Body of pancreas (tissue), 4 donors: ENCODE measurements at places on chromosomes 2 and 18.

- DNase-seq, result no peak
Observed at GRCh38 chr2:133718688-133719201, 150.5 kb upstream of the NCKAP5 start.

DNA sequence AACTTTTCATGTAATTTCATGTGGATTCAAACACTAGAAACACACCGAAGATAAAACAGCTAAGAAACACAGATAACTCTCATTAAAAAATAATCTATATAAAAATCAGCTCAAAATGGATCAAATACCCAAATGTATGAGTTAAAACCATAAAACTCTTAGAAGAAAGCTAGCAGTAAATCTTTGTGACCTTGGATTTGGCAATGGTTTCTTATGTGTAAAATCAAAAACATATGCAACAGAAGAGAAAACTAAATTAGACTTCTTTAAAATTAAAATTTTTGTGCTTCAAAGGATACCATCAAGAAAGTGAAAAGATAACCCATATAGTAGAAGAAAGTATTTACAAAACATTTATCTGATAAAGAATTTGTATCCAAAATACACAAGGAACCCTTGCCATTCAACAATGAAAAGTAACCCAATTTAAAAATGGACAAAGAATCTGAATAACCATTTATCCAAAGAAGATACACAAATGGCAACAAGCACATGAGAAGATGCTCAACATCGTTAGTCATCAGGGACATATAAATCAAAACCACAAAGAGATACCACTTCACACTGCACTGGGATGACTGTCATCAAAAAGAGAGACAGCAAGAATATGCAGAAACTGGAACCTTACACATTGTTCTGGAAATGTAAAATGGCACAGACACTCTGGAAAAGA is 27.5 kb downstream of the GAREM1 start:
- DNase-seq, result no peak

DNA sequence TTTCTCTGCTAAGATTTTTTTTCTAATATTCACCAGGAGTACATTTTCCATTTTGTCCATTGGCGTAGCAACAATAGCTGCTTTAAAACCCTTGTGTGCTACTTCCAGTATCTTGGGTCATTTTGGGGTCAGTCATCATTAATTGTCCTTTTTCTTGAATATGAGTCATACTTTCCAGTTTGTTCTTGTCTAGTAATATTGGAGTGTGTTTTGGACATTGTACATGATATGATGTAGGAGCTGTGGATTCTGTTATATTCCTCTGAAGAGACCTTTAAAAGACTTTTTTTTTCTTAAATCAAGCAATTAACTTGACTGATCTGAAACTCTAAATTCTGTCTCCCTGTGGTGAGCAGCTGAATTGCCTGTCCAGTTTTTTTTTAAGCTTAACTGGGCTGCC is 40.8 kb downstream of the AGPS start:
- DNase-seq, result no peak

DNA sequence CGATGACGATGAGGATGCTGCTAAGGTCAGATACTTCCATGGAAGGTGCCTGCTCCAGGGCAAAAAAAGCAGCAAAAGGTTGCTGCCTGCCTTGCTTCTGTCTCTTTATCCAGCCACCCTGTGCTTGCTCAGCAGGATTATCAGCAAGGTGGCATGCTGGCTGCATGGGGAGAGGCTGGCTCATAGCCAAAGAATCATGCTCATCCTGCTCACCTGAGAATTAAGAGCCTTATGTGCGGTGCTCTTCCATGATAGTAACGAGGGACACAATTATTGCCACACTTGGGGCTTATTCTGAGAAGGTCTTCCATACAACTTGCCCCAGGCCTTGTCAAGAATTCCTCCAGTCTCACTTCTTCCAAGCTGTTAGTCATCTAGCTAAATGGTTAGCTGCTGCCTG is 60.4 kb upstream of the SEC11C start:
- no peak for DNase-seq

DNA sequence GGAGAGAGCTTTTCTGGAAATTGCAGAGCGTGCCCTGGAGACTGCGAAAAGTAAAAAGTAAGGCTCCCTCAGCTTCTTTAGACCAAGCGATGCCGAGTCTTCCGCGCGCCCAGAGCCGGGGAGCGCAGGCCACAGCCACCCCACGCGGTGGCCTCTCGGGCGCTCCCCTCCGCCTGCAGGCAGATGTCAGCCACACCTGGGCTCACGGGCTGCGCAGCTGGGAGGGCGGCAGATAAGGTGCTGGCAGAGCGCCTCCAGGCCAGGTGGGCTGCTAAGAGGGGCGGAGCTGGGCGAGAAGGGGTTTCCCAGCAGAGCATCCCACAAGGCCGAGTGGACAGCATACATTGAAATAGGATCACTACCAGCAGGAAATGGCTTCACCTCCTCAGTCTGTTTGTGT is 81.7 kb downstream of the ARHGEF4 start:
- no peak for DNase-seq

GRCh38 chr18:79343567-79344207 is 52.0 kb upstream of the NFATC1 start:
- DNase-seq, result no peak

GRCh38 chr18:33594799-33595198 is 16.8 kb downstream of the ASXL3 start:
- DNase-seq, result no peak

- no peak for DNase-seq
Observed at GRCh38 chr2:96341641-96342040, 6.1 kb downstream of the NCAPH start.

DNA sequence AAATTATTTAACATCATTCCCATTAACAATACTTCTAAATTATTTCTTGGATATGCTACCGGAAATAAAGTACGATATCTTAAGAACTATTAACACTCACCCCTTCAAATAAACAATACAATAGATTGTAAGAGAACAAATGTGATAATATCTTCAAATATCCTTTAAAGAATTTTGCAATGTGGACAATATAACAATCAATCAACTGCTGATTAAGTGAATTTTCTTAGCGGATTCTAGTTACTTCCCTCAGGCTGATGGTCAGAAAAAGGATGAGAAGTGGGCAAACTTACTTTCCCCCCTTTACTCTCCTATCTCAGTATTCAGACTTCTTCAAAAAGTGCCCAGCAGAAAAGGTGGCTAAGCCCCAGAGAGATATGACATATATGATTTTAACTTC is 10.8 kb downstream of the NFE2L2 start:
- DNase-seq, result no peak

- no peak for DNase-seq
Observed at GRCh38 chr2:257429-257828, 6.4 kb downstream of the SH3YL1 start.

GRCh38 chr2:176398243-176399073 is 129.2 kb downstream of the MTX2 start:
- DNase-seq, result no peak

DNA sequence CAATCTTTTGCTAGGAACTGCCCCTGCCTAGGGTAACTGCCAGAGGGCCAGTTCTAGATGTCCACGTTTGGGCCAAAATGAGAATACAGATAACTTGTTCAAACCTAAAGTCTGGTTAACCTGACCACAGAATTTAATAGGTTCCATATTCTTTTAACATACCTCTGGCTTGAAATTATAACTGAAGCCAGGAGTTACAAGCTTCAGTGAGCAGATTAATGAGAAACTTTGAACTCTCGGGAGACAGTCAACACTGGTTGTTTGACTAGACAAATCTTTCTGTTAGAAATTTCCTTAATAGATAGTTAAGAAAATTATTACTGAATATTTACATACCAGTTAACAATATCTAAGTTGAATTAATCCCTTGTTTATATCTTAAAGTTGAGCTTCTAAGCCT is 110.0 kb upstream of the KLF7 start:
- no peak for DNase-seq

GRCh38 chr2:68519236-68519635 is 51.9 kb downstream of the APLF start:
- DNase-seq, result no peak

DNA sequence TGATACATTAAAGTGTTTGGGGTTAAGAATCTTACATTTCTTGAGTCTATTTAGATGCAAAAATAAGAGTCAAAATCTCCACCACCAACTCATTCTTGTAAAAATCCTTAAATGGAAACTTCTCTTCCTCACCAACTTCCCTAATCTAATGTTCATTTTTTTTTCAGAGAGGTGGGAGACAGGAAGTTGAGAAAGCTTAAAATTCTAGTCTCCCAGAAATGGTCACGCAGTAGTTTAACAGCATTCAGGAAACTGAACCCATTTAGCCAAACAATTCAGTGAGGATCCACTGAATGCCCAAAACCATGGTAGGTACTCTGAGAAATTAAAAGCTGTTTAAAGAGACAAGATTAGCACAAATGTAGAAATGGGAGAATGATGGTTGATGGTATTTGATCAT is 69.0 kb downstream of the TXNL1 start:
- no peak for DNase-seq

DNA sequence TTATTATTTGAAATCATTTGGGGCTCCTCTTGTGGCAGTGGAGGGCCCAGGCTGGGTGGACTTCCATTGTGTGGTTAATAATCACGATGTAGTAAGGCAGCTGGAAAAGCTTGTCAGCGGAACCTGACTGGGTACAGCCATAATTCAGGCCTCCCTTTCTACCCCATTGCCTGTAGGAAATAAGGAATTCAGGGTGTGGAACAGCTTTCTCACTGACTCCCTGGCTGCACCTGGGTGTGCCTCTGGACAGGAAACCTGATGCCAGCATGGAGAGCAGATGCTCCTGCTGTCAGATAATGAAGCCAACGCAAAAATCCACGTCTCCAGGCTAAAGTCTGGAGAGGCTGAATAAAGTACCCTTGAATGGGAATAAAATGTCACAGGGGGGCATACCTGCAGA is 44.2 kb downstream of the LYPD6B start:
- DNase-seq, result no peak

- DNase-seq, result no peak
Observed at GRCh38 chr2:68813596-68813995, 57.6 kb downstream of the BMP10 start.

- DNase-seq, result peak; percentile 40
Observed at GRCh38 chr2:223944166-223944702, 901 bp downstream of the WDFY1 start.

DNA sequence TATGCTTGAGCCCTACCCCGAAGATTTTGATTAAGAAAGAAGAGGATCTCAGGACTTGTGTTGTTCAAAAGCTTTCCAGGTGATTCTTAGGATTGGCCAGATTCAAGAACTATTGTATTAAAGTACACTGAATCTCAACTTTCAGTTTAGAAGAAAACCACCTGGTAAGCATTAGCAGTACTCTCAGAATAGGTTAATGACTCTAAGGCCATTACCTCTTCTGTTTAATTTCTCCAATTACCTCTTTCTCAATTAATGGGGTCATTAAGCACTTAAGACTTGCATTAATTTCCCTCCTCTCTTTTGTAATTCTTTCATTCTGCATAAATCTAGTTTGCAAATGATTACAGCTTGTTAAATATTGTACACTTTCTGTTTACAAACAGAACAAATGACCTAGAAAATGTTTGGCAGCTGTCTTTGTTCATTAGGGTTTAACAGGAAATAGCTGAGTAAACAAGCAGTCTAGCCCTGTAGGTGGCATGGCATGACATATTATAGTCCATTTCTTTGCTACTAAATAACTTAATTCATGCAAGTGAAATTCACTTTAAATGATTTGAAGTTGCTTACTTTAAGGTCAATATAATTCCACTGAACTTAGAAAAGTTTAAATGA is 20.4 kb upstream of the TDRD15 start:
- DNase-seq, result no peak

DNA sequence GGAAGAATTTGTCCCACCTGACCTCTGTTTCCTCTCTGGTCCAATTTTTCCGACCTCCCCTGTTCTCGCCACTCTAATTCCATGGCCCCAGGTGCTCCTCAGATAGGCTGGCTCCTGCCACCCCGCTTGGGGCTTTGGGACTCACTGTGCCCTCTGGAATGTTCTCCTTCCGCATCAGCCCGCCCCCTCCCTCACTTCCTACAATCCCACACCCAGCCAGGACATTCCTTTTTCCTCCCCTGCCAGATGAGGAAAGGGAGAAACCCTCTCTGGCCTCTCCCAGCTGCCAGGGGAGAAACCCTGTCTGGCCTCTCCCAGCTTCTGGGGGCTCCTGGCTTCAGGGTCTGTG is 3.1 kb upstream of the OR6B2 start:
- DNase-seq, result no peak

- DNase-seq, result no peak
Observed at GRCh38 chr2:230772156-230772555, 59.5 kb downstream of the CAB39 start.

DNA sequence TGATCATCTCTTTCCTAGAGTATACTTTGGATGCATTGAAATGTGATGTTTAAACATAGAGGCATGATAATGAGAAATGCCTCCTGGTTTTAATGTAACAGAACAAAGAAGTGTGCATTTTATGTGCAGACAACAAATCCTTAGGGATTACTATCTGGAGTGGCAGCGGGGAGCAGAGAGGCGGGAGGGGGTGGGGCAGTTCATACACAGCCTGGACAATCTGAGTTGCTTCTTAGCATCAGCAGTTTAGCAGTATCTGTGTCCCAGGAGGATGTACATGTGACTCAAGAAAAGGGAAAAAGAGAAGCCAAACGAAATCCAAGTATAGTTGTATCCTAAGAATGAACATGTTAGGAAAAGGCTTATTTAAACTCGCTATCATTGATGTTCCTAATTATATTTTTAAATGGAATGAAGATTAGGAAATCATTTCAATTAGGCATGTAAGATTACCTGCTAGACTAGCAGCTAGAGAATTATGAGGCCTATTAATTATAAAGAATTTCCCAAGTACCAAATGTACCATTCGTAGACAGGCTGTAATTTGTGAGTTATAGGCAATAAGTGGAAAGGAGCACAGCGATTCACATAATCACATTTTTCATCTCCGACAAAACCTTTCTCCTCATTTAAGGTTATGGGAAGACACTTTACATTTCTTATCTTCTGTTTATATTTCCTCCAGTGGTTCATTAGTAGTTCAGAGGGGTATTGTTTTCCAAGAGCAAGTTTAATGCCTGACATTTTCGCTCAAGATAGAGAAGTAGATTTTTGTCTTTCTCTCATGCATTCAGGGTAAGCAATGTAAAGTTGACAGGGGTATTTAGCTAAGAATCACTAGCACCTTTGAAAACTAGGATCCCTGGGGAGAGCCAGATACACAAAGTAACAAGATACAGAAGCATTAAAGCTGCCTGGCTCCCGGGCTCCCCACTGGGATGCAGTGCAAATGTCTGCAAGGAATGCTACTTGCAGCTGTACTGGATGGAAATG is 141.3 kb upstream of the NOSTRIN start:
- no peak for DNase-seq

DNA sequence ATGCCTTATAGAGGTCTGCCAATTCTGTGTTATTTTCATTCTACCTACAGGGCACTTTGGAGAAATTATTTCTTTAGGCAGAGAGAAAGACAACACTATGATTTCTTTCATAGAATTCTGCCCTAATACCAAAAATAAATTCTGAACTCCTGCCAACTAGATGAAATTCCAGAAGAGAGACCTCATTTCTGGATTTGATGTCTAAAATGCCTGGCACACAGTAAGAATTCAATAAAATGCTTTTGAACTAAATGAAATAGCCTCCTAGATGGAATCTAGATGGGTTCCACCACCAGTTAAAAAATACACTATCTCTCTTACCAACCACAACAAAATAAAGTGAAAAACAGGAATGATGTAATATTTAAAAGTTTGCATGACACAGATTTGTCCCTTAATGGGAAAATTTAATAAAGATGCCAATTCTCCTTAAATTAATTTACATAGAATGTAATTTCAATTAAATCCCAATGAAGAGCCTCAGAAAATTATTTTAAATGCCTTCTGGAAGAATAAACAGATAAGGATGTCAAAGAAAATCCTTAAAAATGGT is 75.0 kb downstream of the OSBPL1A start:
- no peak for DNase-seq

- DNase-seq, result no peak
Observed at GRCh38 chr2:99374747-99375146, 37.6 kb downstream of the EIF5B start.
